ENCODE measurements at places on chromosomes 7 and 10. TPM values are rescaled to one million over a fixed set of nuclear protein-coding genes. Genes with fewer than 3 reads are reported as not detected.

GRCh38 chr10:5283305-5284158, 81.2 kb upstream of the UCN3 start:
- H3K27me3 ChIP-seq, result no peaks in the 10 kb centered on the region
- no peaks in the 10 kb centered on the region for H3K4me1 ChIP-seq
- no peak overlapping the region for H3K4me3 ChIP-seq
- H3K27ac ChIP-seq, result no peak overlapping the region
- DNase-seq, result peak; percentile 72

DNA sequence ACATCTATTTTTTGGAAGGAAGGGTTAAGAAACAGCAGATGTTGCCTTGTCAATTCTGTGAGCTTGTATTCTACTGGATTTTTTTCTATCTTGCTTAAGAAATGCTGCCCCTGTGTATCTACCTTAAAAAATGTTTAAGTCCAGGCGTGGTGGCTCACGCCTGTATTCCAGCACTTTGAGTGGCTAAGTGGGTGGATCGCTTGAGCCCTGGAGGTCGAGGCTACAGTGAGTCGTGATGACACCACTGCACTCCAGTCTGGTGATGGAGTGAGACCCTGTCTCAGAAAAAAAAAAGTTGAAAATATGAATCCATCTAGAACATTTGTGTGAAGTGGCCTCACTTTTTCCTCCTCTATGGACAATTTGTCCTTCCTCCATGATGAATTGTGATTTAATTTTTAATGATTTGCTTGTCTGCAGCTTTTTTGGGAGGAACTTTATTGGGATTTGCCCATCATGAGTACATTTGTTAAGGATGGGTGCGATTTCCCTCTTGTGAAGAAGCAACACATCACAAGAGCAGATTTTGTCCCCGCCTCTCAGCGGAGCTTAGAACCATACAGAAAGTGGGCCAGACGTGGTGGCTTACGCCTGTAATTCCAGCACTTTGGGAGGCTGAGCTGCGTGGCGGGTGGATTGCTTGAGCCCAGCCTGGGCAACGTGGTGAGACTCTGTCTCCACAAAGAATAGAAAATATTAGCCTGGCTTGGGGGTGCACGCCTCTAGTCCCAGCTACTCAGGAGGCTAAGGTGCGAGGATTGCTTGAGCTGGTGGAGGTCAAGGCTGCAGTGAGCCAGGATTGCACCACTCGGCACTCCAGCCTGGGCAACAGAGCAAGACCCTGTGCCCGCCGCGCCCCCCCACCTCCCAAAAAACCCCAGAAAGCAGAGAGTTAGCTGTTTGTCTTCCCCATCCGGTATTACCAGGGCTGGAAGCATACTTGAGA, 57.7 kb downstream of the DNAJB6 start:
- H3K27me3 ChIP-seq, result no peaks in the 10 kb centered on the region
- peaks cover 3% of the 10 kb centered on the region for H3K4me1 ChIP-seq
- H3K27ac ChIP-seq, result no peak overlapping the region
- DNase-seq, result no peak
- H3K4me3 ChIP-seq, result no peak overlapping the region
- peaks cover 28% of the 10 kb centered on the region for H3K36me3 ChIP-seq

DNA sequence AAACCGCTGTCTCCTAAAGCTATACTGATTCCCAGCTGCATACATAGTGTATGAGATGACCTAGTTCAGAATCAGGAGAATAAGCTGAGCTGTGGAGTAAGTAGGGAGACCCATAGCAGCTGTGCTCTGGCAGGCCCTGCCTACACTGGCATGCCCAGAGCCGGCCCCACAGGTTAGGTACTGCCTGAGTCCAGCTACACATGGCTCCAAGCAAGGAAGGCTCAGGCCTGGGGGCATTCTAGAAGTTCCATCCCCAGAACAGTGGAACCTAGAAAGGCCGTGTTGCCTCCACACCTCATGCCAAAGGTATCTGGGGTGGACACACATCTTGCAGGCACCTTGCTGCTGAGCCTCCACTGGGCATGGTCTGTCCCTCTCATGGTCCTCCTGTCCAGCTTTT, 195.7 kb upstream of the CDCA7L start:
- H3K27ac ChIP-seq, result peak overlapping the region; percentile 12
- DNase-seq, result no peak
- no peaks in the 10 kb centered on the region for H3K27me3 ChIP-seq
- H3K36me3 ChIP-seq, result no peaks in the 10 kb centered on the region
- no peak overlapping the region for H3K4me3 ChIP-seq

Gene PRF1
- polyA plus RNA-seq, result 0.15 TPM

Gene MRLN
- 0.21 TPM for polyA plus RNA-seq

DNA sequence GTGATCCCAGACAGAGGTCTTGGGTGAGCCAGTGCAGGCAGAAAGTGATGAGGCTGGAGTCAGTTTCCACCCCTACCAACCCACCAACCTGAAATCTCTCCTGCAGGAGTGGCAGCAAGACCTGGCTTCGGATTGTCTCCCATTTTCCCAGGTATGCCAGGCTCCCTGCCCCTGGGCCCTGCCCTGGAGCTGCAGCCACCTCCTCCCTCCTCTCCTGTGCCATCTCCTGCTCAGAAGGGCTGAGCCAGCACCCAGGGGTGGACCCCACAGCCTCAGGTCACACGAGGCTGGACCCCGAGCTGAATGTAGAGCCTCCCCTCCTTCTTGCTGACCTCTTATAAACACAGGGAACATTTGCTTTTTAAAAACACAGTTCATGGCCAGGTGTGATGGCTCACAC, 17.0 kb upstream of the LIMK1 start:
- H3K36me3 ChIP-seq, result no peaks in the 10 kb centered on the region
- DNase-seq, result no peak
- H3K4me3 ChIP-seq, result no peak overlapping the region
- H3K27me3 ChIP-seq, result no peaks in the 10 kb centered on the region
- peaks cover 3% of the 10 kb centered on the region for H3K4me1 ChIP-seq

All from H1 (cell line).